Brain microvascular endothelial cell (primary cell): ENCODE measurements at places on chromosomes 4 and X.

GRCh38 chrX:40543661-40544328, 37.0 kb upstream of the ATP6AP2 start:
- peak; percentile 7 for DNase-seq

DNA sequence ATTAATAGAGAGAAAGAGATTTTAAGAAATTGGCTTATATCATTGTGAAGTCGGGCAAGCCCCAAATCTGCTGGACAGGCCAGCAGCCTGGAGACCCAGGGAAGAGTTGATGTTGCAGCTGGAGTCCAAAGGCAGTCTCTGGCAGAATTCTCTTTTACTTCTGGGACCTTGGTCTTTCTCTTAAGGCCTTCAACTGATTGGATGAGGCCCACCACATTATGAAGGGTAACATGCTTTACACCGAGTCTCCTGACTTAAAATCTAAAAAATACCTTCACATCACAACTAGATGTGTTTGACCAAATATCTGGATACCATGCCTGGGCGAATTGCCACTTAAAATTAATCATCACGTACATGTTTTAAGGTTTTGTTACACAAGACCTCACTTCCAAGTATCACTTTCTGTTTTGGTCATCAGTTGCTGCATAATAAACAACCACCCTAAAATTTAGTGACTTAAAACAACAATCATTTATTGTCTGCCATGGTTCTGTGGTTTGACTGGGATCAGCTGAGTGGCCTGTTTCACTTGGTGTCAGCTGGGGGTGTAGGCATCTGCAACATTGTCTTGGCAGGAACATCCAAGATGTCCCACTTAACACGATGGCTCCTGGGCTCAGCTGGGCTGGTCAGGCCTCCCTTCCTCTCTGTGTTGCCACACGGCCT, 3.4 kb downstream of the CD38 start:
- DNase-seq = no peak

DNA sequence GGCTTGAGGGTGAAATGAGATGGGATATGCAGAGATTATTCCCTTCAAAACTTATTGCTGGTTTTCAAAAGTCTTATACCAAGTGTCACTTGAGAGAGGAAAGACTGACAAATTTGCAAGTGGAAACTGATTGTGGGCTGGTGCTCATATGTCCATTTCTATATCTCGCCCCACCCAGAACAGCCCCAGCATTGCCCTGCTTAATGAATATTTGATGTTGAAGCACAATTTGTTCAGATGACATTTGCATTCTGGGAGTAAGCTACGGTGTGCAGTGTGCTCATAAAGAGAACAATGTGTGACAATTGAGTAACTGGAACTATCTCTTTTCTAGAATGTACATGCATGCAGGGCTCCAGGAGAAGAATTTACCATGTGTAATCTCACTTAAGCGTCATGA, 223.5 kb upstream of the TRPC5 start:
- no peak for DNase-seq

DNA sequence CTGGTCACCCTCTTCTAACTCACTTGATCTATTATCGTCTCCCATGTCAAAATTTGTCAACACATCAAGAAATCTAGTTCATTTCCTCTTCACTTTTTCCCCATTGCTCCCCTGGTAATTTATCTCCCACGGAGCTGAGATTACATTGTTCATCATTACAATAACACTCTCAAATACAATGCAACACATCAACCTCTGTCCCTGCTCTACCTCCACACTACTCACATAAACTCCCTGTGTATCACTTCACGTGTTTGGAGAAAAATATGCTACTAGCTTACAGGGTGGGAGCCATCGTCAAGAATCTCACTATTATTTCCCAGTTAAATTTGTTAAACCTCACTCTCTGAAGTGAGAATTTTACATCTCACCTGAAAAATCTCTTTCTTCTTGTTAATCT, 1006.4 kb downstream of the ARAP2 start:
- no peak for DNase-seq

DNA sequence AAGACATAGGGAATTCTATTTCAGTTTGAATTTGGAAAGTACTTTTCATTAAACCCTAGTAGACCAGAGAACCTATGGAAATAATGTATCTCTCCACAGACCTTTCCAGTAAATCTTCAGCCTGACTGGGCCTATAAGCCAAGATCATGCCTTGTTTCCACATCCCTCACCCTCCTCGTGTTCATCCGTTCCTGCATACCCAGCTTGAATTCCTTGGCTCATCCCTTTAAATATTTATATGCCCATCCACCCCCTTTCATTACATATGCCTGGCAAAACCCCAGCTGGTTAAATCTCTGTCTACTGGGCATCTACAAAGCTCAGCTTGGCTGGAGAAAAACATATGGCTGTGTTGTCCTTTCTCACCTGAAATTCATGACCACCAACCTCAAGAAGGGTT, 32.4 kb downstream of the SLC2A9 start:
- DNase-seq = no peak

GRCh38 chr4:120055795-120056194, 10.9 kb downstream of the MAD2L1 start:
- no peak for DNase-seq
